Mesothelial cell of epicardium (in vitro differentiated cells): ENCODE measurements at places on chromosomes 13 and 19. TPM values are rescaled to one million over a fixed set of nuclear protein-coding genes. Genes with fewer than 3 reads are reported as not detected.

GRCh38 chr19:14475251-14476073 lies at the start of gene PTGER1:
Gene PTGER1, minus strand, starts transcription at chr19:14475354. Its CDS starts 1,034 bp downstream, at chr19:14474320.
- no peak for DNase-seq

GRCh38 chr13:73880365-73880764 lies 253.8 kb downstream of the KLF12 start:
- no peak for DNase-seq

DNA sequence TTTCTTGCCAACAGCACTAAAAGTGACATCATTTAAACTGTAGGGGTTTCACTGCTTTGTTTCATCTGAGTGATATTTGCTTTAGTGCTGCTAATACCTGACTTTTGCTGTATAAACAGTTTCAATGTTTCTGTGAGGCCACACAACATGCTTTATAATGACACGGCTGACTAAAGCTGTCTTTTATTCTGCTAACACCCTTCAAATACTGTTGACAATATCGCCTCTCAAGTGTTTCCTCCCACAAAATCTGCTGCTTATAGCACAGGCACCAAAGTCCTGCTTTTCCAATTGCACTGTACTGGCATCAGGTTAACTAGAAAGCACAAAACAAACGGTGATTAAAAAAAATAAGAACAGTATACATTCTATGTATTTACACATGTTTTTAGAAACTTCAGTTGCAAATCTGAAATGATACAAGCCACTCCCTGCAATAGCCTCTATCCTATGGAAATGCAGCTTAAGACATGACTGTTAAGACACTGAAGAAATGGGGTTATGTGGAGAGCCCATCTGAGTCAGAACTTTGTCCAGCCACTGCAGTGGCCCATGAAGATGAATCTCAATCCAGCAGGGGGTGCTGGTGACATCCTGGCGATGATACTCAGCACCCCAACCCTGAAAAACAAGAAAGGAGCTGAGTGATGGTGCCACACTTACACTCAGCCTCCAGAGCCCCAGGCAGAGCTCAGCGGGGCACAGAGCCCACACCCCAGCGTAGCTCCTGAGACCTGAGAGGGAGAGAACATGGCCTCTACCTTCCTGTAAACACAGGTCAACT lies 29.4 kb downstream of the RFXAP start:
- no peak for DNase-seq

DNA sequence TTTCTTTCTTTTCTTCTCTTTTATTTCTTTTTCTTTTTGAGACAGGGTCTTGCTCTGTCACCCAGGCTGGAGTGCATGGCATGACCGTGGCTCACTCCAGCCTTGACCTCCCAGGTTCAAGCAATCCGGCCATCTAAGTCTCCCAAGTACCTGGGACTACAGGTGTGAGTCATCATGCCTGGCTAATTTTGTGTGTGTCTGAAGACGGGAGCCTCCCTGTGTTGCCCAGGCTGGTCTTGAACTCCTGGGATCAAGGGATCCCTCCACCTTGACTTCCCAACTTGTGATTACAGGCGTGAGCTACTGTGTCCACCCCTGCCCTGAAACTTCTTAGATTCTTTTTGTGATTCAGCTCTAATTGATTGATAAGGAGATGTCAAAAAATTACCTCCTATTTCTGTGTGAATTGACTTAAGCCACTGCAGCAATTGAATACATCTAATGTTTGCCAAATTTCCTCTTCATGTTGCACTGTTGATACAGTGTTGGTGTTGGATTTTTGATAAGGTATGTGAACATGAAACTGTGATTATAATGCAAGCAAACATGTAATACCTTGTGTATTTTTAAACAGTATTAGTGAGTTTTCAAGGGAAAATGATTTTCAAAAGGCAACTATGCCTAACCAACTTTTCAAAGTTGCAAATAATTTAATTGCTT lies 22.6 kb downstream of the KLF5 start:
- DNase-seq, result no peak

- DNase-seq, result no peak
These were observed 16.0 kb upstream of the MRI1 start for GRCh38 chr19:13748169-13748828.

GRCh38 chr19:56748378-56748777 lies 76.8 kb upstream of the ZNF835 start:
- no peak for DNase-seq

DNA sequence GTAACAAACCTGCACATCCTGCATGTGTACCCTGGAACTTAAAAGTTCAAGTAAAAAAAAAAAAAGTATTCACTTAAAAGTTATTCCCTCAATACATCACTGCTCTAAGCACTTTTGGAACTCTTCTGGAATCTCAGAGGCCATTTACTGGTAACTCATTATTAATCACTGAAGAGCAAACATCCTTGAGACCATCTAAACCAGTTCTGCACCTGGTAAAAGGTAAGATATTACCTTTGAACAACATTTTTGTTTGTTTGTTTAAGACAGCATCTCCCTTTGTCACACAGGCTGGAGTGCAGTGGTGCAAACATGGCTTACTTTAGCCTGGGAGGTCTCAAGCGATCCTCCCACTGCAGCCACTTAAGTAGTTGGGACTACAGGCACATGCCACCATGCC lies 16.7 kb downstream of the UGGT2 start:
- no peak for DNase-seq

PEPD gene
- total RNA-seq, result 49.7 to 52.6 TPM (median 50.5 TPM) in 3 replicates

SLC25A41 gene
- total RNA-seq, result 1.2 to 1.8 TPM (median 1.6 TPM) in 3 replicates

LIN37 gene
- 11.8 to 12.9 TPM (median 12.0 TPM) in 3 replicates for total RNA-seq

VWA8 gene
- total RNA-seq, result 19.5 to 20.8 TPM (median 20.0 TPM) in 3 replicates

CYP4F3 gene
- total RNA-seq, result not detected in 3 replicates
